G401 (cell line): ENCODE measurements at places on chromosomes 2 and 18. TPM values are rescaled to one million over a fixed set of nuclear protein-coding genes. Genes with fewer than 3 reads are reported as not detected.

DNA sequence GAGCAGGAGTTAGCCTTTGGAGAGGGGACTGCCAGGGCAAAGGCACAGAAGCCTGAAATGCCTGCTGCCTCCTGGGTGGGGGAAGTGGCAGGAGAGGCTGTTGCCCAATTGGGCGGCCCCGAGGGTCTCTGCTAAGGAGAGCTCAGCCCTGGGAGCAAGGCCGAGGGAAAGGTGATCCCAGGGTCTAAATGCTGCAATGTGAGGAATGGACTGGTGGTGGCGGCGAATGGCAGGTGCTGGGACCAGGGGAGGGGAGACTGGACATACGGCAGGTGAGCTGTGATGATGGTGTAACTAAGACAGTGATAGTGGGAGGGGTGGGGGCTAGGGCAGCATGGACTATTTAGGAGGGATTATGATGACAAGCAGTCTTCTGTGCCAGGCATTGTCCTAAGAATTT lies 104.0 kb downstream of the DYSF start:
- no peak for DNase-seq

DNA sequence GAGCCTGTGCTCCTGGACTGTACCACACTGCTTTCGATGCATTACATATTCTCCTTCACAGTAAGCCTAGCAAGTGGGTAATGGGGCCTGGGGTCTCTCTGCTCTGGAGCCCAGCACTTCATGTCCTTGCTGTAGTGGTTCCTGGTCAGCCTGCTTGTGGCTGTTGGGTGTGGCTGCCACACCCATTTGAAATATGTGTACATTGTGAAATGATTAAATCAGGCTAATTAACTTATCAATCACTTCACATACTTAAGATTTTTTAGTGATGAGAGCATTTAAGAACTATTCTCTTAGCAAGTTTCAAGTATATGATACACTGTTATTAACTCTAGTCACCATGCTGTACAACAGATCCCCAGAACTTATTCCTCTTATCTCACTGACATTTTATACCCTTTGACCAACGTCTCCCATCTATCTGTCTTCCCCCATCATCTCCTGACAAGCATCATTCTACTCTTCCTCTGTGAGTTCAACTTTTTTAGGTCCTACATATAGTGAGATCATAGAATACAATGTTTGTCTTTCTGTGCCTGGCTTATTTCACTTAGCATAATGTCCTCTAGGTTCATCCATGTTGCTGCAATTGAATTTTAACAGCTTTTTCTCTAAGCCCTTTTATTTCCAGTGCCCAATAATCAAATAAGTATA lies 92.1 kb downstream of the LYPD6 start:
- no peak for DNase-seq

DNA sequence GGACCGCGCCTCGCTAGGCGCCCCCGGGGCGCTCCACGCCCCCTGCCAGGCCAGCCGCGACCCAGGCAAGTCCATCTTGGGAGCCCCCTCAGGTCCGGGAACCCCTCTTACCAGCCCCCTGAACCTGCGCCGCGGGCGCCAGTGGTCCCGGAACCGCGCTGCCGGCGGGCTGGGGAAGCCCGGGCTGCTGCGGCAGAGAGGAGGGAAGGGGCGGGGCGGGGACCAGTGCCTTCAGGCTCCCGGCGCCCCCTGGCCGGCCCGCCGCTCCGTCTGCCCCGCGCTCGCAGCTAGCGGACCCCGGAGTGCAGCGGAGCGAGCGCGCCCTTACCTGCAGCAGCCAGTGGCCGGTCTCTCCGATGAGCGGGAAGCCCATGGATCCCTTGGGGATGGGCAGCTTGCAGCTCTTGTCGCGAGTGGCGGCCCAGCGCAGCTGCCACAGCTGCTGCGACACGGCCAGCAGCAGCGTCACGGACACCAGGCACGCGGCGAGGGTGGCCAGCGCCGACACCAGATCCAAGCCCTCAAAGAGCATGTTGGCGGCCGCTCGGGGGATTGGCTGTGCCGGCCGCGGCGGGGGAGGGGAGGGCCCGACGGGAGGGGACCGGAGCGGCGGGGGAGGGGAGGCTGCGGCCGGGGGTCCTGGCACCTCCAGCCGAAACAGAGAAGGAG lies at the start of gene CYP26B1:
Gene CYP26B1, minus strand, starts transcription at position 560 of the 669 bp plus-strand sequence. Its CDS starts 28 bp downstream, at position 532.
- DNase-seq, result no peak

GRCh38 chr2:21676676-21677075 lies 552.9 kb downstream of the TDRD15 start:
- no peak for DNase-seq

- no peak for DNase-seq
These were observed 688 bp upstream of the WDR33 start for GRCh38 chr2:127811397-127812321.

DNA sequence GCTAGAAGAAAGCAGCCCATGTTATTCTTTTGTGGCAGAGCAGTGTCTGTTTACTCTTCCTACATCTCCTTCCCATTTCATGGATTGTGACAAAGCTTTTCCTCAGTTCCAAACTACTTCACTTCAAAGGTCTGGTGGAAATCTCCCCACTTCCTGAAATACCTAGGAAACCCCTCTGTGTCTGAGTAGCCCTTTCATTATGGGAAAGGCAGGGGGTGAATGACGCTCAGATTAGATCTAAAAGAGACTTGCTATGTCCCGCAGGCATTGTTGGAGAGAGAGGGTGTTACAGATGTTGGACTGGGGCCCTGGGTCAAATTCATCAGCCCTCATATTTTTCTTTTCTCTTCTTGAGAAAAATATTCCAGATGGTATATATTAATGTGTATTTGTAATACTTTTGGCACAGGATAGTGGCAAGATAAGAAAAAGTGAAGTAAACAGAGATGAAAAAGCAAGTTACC lies 675.0 kb downstream of the IRS1 start:
- no peak for DNase-seq

DNA sequence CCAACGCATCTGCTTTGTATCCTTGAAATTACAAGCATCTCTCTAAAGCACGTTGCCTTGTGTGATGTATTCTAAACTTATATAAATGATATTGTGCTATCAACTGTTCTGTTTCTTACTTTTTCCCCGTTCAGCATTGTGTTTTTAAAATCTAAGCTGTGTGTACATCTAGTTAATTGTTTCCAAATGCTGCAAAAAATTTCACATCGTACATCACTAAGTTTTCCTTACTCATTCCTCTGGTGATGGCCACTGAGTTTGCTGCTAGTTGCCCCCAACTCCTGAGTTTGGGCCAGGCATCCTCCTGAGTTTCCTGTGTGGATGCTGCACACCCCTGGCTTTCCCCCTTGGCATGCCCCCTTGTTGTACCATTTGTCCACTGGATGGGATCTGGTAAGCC lies 139.7 kb downstream of the MYCN start:
- DNase-seq, result no peak

DNA sequence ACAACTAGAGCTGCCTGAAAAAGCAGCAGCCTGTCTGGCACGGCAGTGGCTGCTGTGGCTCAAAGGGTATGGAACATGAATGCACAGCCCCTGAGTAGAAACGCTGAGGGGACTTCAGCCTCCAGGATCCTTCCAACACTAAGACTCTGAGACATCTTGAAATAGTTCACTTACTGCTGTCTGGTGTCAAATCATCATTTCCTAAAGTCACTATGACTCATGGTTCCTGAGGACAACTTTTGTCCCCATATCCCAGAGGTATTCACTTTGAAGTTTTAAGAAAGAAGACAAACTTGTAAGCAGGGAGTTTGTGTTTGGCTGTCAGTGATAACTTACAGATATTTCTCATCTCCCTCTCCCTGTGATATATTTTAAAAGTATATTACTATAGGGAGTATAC lies 33.3 kb upstream of the NEB start:
- DNase-seq, result no peak

The ADGRF3 gene
- total RNA-seq, result 0.47 TPM in 1 of 2 replicates, not detected in the other

The DSG1 gene
- not detected in 2 replicates for total RNA-seq
